ENCODE measurements at places on chromosomes 2 and 18.

DNA sequence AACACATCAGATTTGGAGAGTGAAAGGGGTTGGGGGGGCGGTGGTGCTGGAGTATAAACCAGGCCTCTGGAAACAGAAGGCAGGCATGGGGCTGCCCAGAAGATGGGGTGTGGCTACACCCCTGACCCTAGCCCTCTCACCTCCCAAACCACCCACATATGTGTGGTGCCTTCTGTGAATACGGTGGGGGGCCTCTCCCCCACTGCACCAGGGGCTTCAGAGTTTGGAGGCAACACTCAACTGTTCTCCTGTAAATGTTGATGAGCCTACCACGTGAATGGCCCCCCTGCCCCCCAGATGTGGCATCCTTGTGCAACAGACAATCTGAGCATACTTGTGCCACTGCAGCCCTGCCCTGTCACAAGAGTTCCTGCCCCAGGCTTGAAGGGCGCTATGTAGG is 19.5 kb downstream of the FBXO41 start:
- DNase-seq, result no peak

DNA sequence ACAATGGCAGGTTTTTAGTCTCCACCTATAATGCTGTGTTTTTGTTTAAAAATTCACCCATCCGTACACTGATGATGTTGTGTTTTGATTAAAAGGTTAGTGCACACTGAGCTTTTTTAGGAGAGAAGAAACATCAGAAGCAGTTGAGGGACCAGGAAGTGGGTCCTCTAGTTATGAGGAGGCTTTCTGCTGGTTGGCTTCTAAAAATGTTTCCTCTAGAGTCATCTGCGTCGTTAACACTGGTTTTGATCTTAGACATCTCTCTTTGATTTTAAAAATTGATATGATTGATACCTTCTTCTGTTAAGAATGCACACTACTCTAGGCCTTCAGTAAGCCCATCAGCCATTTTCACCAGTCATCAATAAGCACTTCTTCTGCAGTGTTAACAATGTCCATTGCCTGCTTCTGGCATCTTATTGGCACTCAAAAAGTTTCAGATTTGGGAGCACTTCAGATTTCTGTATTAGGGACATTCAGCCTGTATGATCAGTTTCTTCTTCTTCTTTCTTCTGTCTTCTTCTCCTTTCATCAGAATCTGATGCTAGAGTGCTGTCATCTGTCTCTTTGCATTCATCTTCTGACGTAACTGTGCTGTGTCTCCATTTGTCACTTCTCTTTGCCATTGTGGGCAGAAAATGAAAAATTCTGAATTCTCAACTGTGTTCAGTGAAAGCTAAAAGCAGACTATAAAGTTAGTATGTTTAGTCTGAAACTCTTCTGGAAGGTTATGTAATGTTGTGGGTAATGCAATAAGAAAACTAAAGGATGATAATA is 56.3 kb downstream of the PHLPP1 start:
- no peak for DNase-seq

DNA sequence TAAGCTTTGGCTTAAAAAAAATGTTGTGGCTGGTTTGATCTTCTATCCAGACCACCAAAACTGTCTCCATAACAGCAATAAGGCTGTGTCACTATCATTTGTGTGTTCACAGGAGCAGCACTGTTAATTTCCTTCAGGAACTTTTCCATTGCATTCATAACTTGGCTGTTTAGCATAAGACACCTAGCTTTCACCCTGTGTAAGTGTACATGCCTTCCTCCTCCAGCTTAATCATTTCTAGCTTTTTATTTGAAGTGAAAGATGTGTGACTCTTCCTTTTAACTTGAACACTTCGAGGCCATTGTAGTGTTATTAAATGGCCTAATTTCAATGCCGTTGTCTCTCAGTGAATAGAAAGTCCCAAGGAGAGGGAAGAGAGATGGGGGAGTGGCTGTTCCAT is 352.9 kb upstream of the VWC2L start:
- DNase-seq, result no peak

- DNase-seq, result no peak
Observed at GRCh38 chr2:70199320-70199864, 8.6 kb upstream of the C2orf42 start.

DNA sequence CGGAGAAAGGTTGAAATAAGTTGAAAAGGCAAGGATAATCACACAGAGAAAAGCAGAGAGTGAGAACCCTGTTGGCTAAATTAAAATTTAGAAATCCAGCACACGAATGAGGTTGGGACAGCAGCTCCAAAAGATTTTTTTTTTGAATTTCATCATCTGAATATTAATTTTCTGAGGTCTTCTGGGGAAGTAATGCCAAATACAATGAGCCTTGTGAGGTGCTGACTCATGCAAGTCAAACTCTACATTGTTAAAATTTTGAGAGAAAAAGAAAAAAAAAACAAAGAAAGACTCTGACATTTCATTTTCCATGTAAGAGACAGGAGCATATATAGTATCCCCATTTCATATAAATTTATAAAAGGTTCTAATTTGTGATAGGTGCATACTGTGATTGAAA is 614.2 kb upstream of the CDH2 start:
- DNase-seq, result no peak

Data from fibroblast of skin of right quadriceps (primary cell).